ENCODE measurements at places on chromosomes 2 and 18.

- peak; percentile 26 for DNase-seq
Observed at GRCh38 chr2:190407662-190408537, at the start of gene MFSD6. Gene MFSD6, plus strand, starts transcription at chr2:190408355. Its CDS starts 27,675 bp downstream, at chr2:190436030.

DNA sequence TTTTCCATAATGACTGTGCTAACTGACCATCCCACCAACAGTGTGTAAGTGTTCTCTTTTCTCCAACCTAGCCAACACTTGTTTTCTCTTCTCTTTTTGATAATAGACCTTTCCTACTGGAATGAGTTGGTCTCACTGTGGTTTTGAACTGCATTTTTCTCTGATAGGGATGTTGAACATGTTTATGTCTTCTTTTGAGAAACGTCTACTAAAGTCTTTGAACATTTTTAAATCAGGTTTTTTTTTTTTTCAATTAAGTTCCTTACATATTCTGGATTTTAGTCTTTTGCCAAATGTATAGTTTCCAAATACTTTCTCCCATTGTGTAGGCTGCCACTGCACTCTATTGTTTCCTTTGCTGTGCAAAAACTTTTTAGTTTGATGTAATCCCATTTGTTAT is 405.5 kb upstream of the FIGN start:
- no peak for DNase-seq

DNA sequence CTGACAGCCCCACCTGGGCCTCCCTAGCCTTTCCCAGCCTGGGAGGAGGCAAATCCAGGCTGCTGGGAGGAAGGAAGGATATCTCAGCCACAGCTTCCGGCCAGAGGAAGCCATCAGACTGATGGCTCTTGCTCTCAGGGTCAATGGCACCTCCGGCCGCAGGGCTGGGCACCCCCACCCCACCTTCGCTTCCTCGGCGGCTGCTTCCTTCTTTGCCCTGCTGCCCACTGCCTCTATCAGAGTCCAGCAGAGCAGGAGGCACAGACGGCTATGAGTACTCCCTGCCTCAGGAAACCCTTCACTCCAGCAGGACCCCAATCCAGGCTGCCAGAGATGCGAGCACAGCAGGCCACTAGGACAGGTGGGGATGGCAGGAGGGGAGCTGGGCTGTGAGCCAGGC is 3.3 kb downstream of the SEMA4C start:
- DNase-seq, result no peak

DNA sequence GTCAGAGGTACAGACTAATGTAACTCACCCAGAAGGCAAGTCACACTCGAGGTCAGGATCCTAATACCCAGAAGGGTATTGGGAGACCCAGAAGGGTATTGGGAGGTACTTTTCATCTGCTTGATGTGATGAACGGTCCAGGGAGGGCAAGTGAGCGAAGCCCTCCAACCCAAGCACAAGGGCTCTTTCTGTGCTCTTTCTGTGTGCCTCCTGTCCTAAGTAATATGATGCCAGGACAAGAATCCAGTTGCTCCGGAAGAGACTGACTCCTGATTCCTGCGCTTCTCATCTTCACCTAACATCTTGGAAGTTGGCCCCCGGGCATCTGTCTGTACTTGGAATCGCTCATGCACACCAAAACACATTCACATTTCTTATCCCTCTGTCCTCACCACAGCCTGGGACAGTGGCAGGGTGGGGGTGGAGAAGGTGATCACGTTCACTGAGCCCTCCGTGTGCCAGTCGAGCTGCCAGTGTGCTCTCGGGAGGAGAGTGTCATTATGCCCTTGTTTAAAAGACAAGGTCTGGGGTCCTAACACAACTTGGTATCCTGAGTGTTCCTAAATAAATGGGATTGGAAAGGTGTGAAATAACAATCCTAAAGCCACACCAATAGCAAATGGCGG is 17.1 kb downstream of the GYPC start:
- no peak for DNase-seq

DNA sequence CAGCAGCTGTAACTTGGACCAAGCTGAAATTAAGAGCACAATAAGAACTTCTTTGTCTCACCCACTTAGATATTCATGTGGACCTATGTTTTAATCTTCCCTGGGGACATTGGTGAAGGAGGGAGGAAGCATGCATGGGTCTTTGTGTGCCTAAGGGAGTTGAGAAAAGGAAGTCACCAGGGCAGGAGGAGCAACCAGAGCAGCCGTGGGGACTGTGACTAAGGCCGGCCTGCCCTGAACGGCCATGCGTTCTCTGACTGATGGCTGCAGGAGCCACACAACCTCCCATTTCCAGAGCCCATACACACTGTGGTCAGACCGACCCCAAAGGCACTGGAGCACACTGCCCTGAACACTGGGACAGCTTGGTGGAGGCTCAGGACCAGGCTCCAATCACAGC is 43.7 kb upstream of the SLC35G4 start:
- no peak for DNase-seq

DNA sequence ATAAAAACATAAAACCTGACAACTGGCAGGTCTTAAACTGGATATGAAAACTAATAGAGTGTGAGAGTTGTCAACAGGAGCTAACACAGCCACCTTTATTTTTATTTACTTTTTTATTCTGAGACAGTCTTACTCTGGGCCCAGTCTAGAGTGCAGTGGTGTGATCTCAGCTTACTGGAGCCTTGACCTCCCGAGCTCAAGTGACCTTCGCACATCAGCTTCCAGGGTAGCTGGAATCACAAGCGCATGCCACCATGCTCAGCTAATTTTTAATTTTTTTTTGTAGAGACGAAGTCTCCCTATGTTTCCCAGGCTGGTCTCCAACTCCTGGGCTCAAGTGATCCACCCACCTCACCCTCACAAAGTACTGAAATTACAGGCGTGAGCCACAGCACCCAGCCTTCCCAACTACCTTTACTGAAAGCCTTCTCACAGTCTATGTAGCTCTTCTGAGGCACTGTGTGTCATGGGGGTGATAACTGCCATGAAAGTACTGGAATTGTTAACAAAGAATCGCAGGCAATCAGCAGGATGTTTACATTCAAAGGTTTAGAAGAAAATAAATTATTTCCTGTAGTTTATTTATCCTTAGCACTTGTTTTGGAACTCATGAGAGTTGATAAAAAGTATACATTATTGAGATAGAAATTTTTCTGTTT is 24.3 kb downstream of the GDF7 start:
- no peak for DNase-seq

DNA sequence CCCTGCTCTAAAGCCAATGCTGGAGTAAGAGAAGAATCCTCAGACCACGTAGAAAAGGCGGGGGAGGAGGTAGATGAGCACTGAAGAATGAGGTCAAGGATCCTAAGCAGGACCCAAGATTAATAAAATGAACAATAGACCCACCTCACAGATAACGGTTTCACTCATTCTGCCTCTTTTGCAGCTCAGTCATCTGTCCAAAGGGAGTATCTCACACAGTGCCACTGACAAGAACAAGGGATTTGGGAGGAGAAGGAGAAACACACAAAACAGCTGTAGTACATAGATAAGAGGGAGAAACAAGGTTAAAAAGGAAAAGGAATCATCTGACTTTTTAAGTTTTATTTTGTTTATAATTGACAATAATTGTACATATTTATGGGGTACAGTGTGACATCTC is 30.9 kb upstream of the SULT1C4 start:
- DNase-seq, result no peak

GRCh38 chr2:114368705-114369104 is 73.7 kb upstream of the DPP10 start:
- DNase-seq, result no peak

DNA sequence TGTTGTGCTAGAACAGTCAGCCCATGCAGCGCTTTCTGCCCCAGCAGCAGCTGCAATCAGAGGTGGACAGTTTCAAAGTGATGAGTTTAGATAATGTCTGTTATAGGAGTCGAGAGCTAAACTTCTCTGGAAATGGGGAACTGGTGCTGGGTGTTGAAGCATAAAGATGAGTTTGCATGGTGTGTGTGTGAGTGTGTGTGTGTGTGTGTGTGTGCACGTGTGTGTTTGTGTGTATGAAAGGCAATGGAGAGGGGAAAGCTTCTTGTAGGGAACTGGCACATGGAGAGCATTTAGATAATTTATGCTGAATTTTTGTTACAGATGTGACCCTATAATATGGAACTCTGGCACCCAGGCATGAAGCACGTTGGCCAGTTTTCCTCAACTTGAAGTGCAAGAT is 22.7 kb downstream of the ICOS start:
- DNase-seq, result no peak

GRCh38 chr2:208366215-208367127 is 40.1 kb upstream of the PTH2R start:
- DNase-seq, result no peak

GRCh38 chr2:3422161-3422779 is 42.8 kb downstream of the TRAPPC12 start:
- DNase-seq, result no peak

GRCh38 chr2:8487461-8487932 is 194.4 kb upstream of the ID2 start:
- DNase-seq, result no peak

DNA sequence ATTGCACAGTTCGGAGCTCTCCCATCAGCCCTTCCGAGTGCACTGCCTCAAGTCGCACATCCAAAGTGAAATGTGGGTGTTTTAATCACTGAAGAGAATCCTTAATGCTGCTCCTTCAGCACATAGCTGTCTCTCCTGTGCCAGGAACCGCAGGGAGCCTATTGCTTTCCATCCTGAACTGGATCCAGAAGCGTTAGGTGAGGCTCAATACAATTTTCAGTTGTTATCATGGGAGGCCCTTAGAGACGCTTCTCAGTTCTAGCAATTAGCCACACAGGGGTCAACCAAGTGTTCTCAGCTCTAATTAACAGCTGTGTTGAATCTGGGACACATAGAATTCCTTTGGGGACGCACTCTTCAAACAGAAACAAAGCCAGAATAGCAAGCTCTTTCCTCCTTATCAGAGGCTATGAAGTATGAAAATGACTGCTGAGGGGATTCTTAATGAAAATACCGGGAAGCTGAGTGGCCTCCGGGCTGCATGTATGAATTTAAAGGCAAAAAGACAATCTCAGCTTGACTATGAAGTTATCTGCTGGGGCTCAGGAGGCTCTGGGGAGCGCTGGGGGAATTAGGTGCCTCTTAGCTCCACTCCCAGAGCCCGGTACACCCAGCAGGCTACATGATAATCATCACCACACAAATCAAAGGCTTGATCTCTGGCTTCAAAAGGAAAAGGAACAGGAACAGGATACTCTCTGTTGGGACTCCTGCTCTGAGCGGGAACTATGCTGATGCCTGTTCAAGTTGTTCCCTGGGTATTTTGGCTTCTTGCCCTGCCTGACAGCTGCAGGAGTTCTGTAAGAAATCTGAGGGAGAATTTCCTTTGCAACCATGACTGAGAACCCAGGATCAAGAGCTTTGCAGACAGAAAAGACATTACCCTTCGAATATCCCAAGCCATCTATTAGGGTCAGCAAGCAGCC is 55.4 kb upstream of the NCOA1 start:
- DNase-seq, result no peak

- DNase-seq, result no peak
Observed at GRCh38 chr2:225415341-225415740, 15.8 kb downstream of the NYAP2 start.

- no peak for DNase-seq
Observed at GRCh38 chr2:161995553-161996016, 78.4 kb downstream of the DPP4 start.

DNA sequence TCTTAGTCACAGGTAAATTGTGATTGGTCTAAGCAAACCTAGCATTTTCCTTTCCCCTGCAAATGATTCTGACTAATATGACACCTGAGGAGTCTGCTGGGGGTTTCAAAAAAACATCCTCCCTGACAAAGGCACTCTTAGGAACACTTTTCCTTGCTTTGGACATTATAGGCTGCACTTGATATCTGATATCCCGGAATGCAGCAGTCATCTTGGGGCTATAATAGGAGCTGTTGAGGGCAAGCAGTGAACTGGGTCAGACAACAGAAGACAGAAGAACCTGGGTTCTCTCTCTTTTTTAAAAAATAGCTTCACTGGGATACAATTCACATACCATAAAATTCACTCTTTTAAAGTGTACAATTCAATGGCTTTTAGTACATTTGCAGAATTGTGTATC is 229.3 kb downstream of the RAB3GAP1 start:
- no peak for DNase-seq

DNA sequence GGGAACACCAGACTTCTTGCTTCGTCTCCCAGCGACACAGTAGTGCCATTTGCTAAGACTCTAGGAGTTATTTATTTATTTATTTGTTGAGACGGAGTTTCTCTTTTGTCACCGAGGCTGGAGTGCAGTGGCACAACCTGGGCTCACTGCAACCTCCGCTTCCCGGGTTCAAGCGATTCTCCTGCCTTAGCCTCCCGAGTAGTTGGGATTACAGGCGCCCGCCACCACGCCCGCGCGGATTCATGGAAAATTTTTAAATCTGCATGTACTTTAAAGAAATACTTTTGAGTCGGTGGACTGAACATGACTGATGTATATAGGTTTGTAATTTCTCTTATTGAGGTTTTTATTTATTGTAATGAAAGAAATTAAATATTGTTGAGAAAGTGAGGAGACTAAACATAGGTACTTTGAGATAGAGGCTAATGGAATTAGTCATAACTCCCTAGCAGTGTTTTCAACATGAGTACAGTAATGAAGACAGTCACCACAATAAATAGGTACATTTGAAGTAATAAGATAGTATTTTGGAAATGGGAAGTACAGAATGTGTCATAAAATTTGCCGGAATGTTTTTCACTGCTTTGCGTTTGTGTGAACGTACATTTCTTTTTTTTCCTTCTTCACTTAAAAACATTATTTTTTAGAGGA is 983 bp downstream of the MTX2 start:
- DNase-seq, result no peak

DNA sequence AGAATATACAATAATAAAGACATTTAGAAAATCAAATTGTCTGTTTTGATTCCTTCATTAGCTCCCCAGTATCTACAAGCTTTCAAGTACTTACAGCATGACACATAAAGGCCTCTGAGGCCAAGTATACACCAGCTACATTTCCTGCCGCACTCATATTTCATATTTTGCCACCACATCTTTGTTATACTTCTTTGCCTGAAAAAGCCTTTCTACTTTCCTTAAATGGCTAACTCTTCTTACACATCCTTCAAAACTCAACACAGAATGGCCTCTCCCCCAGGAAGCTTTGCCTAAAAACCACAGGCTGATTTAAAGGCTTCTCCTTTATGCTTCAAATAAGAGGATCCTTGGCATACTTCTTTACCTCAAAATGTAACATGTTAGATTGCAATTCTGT is 4.5 kb downstream of the STK17B start:
- DNase-seq, result no peak

DNA sequence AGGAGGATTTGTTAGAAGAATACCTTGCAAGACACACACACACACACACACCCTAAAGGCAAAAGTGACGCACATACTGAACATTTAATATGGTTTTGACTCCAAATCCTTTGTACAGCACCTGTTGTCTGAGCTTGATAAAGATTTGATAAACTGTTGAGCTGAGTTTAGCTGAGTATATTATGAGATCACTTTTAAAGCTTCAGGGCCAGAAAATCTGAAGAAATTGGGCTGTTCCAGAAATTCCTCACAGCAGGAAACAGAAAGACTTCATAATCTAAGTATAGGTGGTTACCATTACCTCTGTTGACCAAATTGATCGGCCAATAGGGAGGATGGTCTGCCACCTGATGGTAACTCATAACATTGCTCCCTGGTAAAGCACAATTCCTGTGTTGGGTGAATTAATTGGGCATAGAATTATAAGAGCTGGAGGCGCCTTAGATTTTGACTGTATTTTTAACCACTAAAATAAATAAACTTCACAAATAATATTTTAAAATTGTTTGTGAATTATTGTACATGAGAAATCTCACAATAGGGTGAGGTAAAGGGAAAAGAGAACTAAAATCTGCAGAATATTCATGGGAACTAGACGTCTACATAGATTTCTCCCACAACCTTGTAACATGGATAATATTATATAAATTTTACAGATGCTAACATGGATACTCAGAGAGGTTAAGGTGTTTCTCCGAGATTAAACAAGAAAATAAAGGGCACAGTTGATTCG is 21.8 kb upstream of the RPIA start:
- DNase-seq, result no peak

Measured in stimulated activated CD8-positive, alpha-beta memory T cell treated with anti-CD3 and anti-CD28 coated beads, Interleukin-15, amount 100 ng/mL, for 48 hours (primary cell).